ENCODE measurements at places on chromosomes 2 and 18.

DNA sequence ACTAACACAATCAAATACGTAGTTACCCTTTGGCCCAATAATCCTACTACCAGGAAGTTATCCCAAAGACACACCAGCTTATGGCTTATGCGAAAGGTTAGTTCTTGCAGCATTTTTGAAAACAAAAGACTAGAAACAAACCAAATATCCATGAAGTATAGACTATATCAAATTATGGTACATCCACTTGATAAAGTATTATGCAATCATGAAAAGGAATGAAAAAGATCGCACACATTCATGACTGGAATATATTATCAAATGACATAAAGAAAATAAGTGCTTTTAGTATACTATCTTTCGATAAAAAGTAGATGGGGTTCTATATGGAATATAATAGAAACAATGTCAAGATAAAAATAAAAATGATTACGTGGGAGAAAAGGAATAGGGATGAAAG lies 78.2 kb downstream of the COBLL1 start:
- DNase-seq, result no peak

- no peak for DNase-seq
These were observed 32.3 kb downstream of the SCTR start for GRCh38 chr2:119491776-119492525.

- no peak for DNase-seq
These were observed 2.7 kb upstream of the TGIF1 start for GRCh38 chr18:3447068-3447894.

DNA sequence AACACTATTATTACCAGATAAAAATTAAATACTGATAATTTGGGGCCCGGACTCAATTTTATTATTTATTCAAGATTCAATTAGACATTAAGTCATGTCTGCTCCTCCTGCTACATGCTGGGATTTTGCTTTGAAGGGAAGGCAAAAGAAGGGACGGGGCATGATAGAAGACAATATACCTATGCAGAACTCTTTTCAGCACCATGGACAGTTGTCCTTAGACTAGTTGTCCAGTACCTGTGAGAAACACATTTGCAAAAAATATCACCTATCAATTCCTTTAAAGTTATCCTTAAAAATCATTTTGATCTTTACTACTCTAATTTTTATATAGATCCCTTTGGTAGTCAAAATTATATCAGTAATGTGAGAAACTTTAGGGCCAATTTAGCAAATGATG lies 100.2 kb upstream of the SULT1C3 start:
- no peak for DNase-seq

- no peak for DNase-seq
These were observed 13.7 kb downstream of the RUFY4 start for GRCh38 chr2:218082586-218083351.

- DNase-seq, result peak; percentile 2
These were observed 41.2 kb downstream of the RALBP1 start for GRCh38 chr18:9516437-9517064.

GRCh38 chr2:10076511-10076910 lies 3.7 kb downstream of the CYS1 start:
- no peak for DNase-seq

DNA sequence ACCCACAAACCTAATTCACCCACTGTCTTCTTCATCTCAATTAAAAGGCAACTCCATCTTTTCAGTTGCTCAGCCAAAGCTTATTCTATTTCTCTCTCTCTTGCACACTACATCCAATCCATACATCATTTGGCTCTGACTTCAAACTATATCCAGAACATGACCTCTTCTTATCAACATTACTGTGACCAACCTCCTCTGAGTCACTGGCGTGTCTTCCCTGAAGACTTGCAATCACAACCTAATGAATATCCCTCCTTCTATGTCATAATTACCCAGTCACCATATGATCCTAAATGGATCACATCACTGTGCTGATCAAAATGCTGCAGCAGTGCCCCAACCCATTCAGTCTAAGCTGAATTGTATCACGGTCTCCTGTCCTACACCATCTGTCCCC lies 22.6 kb upstream of the SULT1C3 start:
- no peak for DNase-seq

GRCh38 chr18:71831039-71831438 lies 713.1 kb downstream of the CBLN2 start:
- DNase-seq, result no peak

DNA sequence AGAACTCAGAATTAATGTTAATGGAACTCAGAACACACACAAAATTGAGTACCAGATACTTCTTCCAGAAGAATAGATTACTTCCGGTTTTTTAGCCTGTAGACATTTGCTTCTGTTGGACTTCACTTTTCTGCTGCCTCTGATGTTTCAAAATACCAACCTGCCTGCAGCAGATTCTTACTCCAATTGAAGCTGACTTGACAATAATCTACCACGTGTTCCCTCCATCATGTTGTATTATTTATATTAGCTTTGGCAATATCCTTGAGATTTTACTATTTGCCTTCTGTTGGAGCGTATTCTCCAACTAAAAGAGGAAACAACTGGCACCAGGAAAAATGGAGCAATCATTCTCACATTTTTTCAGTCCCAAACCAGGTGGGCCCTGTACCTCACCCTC lies 3.1 kb upstream of the GORASP2 start:
- DNase-seq, result no peak

DNA sequence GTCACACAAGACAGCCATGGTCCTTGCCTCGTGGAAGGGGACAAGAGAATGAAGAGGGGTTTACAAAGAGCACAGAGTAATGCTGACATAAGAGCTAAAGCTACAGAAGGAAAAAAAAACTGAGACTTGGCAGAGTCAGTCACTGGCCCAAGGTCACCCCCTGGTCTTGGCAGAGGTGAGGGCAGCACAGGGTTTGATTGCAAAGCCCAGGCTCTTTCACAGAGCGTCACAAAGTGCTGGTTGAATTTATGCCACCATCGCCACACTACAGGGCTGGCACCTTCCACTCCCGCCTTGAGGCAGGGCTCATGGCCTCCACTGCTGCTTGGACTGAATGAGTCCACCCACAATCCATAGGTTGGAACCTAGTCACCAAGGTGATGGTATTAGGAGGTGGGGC lies 190.2 kb downstream of the INHBB start:
- no peak for DNase-seq

GRCh38 chr2:44055229-44055628 lies 59.4 kb upstream of the LRPPRC start:
- DNase-seq, result no peak

DNA sequence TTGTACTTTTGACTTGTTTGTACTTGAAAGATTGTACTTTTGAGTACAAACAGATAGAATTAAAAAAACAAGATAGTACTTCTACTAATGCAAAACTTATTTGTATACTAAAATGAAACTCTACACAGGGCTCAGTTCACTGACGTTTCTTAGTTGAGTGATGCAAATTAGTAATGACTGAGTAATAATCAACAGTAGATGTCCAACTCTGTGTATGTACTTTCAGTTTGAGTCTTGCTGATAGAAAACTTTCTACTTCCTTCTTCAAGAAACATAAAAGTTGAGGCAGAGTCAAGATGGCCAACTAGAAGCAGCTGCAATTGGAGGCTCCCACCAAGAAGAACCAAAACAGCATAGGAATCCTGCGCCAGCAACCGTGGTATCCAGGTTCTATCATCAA lies 585.0 kb downstream of the NR4A2 start:
- no peak for DNase-seq

GRCh38 chr2:104896446-104896845 lies 42.5 kb downstream of the POU3F3 start:
- no peak for DNase-seq

DNA sequence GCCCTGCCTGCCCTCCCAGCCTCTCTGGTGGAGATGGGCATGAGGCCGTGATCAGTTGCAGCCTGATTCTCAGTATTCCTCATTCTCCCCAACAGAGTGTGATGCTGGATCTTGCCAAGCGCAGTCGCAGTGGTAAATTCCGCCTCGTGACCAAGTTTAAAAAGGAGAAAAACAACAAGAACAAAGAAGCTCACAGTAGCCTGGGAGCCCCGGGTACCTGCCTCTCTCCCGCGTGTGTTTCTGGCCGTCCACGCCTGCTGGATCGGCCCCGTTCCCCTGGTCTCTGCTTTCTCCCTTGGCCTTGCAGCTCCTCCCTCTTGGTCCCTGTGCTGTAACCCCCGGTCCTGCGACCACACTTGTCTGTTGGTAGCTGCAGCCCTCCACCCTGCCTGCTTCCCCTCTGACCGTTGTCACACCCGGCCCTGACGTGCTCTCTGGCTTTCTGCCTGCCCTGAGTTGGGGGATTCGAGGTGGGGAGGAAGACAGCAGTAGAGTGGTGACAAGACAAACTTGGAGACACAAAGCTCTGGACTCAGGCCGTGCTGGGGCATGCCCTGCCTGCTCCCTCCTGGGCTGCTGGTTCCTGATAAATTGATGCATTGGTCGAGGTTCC lies 99.5 kb downstream of the USP40 start:
- no peak for DNase-seq

DNA sequence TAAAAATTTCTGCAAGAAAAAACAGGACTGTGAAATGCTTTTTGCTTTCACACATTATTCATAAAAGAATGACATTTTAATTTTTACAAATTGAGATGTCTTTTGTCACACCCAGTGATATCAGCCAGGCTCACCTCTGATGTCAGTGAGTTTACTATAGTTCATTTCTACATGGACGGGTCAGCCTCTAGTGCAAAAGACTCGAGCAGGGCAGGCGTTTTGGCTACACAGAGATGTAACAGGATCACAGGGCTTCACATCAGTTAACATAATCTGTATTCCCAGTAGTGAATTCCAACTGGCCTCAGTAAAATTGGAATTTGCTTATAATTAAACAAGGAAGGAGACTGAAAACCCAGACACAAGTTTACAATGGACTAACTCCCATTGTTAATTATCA lies 275.6 kb upstream of the ZSWIM2 start:
- no peak for DNase-seq

- DNase-seq, result no peak
These were observed 34.8 kb downstream of the LIPG start for GRCh38 chr18:49596687-49597086.

GRCh38 chr2:102056079-102056581 lies 64.4 kb downstream of the IL1R2 start:
- no peak for DNase-seq
